ENCODE measurements at places on chromosomes 11 and 22. TPM values are rescaled to one million over a fixed set of nuclear protein-coding genes. Genes with fewer than 3 reads are reported as not detected.

RAB39A gene
- not detected for total RNA-seq

SYT13 gene
- total RNA-seq: not detected

DNA sequence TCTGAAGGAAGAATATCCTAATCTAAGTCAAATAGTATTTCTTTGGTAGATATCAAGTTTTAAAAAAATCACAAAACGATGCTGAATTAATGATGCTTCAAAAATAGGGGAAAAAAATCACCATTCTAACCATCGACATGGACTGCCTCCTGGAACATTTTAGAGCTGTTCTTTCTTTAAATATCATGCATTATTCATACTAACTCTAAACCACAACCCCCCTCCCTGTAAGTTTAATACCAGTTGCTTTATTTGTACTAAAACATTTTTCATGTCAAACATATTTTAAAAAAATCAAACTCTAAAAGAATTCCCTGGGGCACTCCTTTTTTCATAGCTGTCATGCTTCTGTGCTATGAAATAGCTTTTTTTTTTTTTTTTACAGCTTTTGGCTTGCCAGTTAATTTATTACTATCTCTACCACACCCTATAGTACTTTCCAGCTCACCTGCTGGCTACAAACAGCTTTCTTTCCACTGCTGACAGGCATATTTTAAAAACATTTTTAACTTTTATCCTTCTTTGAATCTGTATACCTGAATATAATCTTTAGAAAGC is 256.9 kb downstream of the SOX6 start:
- no peak for DNase-seq

- peak; percentile 48 for DNase-seq
Observed at GRCh38 chr11:128359515-128359914, 227.8 kb downstream of the ETS1 start.

DNA sequence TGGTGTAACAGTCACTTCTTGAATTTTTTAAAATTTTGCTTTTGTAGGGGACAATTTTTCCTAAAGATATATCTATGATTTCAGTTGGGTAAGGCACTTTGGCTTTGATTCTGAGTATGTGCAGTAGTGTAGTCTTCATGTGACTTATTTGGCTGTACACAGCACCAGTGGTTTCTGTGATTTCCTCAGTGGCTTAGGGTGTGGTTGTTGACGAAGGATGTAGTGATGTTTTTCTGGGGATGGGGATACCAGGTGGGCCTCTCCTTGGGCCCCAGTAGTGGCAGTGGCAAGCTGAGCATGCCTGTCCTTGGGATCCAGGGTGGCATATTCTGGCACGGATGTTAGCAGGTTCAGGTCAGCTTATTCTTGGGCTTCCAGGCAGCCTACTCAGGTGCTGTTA is 364.9 kb upstream of the CADM1 start:
- no peak for DNase-seq
